Esophagus mucosa (tissue), 1 donor: ENCODE measurements at places on chromosomes 4 and X. TPM values are rescaled to one million over a fixed set of nuclear protein-coding genes. Genes with fewer than 3 reads are reported as not detected.
A peak's percentile ranks its signal among the peaks of the same experiment; 100 is the strongest.

DNA sequence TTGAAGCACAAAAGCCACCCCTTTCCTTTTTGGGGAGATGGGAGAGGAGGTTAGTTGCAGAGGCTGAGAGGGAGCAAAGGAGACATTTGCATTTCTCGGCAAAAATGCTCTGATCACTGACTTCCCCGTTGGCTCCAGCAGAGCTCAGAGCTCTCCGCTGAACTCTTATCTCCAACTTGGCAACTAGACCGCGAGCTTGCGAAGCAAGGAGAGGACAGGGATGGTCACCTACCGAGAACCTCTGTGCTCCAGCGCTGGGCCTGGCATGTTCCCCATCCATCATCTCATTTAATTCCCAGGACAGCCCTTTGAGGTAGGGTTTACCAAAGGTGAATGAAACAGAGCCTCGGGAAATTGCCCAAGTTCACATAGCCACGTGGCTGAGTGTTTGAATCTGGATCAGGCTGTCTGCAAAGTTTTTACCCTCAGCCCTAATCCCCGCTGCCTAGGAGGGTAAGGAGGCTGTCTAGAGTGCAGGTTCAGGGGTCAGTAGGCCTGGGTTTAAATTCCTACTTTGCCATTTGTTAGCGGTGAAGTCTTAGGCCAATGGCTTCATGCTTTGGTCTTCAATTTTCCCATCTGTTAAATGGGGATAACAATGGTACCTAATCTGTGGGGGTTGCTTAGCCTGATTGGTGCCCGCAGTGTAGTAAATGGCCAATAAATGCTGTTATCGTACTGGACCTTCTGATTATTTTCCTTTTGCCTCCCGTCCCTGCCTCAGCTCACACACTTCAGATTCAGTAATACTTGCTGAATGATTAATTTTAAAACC, 3.8 kb upstream of the CITED1 start:
- ATAC-seq: no peak

DNA sequence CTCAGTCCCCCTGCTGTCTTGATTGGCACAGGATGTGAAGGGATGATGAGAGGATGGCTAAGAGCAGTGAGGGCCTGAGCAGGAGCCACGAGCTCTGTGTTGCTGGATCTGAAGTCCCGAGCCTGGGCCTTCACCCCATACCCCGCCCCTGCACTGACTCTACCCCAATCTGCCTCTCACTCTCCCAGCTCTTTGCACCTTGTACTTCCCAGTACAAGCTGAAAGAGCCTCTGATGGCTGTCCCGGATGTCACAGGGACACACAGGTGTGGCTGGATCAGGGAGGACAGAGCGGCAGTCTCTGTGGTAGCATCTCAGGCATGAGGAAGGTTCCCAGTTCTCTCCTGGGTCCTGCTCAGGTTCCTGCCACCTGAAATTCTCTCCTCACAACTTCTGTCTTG, 103.6 kb downstream of the CHIC2 start:
- ATAC-seq: no peak

DNA sequence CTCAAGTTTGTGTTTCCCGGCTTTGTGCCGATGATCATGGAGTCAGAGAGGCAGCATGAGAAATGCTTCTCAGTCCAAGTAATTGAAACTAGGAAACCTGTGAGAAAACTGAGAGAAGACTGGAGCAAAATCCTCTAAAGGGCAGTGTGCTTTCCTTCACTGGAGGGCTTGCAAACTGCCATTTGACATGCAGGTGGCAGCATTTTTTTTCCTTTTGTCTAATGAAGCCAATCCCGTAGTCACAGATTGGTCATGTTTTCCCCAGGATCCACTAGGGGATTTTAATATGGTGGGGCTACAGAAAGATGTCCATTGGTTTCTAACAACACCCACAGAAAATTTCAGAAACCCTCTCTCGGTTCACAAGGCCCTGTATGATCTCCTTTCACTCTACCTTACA, 117.4 kb upstream of the NUDT10 start:
- no peak for ATAC-seq

- no peak for ATAC-seq
Measured at GRCh38 chr4:98470366-98470765, 188.0 kb downstream of the TSPAN5 start.

GRCh38 chrX:22795671-22796070, 204.1 kb upstream of the DDX53 start:
- no peak for ATAC-seq

- no peak for ATAC-seq
Measured at GRCh38 chr4:4838051-4838935, 21.2 kb upstream of the MSX1 start.

- ATAC-seq: no peak
Measured at GRCh38 chr4:155974476-155974749, 20.7 kb upstream of the CTSO start.

DNA sequence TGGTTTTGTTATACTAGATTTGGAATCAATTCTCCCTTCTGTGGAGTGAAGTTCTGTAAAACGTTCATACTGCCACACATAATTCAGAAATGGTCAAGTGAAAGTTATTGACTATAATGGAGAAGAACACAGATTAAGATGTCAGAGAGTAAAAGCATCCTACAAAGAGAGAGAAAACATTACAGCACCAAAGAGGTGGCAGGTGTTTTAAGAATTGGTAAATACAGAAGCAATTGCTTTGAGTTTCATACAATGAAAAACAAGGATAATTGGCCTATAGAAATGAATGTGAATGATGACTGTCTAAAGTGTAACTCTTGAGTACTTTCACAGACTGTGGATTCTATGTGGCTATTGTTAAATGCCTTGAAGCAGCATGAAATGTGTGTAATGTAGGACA, 435.6 kb upstream of the SMIM31 start:
- ATAC-seq: no peak

DNA sequence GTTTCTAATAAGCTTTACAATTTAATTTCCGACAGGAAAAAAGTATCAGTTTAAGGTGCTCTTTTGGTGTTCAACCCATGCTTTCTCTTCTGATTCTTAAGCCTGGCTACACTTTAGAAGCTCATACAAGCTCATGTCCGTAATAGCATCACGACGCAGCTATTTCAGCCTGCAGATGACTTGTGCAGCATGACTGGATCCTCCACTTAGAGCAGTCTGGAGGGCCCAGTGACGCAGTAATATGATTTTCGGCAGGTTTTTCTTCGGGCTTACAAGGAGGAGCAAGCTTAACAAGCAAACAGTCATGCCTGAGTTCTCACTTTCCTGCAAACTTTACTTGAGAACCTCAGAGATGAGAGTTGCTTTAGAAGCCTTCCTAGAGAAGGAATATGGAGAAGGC, 85.3 kb upstream of the MAML3 start:
- ATAC-seq: no peak

- ATAC-seq: no peak
Measured at GRCh38 chr4:155943605-155944291, 9.9 kb downstream of the CTSO start.

- ATAC-seq: peak; percentile 66
Measured at GRCh38 chr4:40340030-40340429, 4.9 kb downstream of the CHRNA9 start.

DNA sequence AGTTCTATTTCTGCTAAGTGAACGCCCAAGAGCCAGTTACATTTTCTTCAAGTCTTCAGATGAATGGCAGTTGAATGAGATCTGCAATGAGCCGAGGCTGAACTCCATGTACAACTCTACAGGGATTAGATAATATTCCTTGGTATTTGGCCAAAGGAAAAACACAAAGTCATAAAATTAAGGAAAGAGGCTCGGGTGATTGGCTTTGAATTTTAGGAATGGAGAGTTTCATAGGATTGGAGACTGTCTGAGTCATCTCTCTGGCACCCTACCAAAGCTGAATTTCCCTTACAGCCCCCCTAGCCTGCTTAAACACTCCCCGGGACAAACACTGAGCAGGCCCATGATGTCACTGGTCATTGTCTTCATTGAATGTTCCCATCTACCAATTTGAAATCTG, 188.0 kb upstream of the C1QTNF7 start:
- no peak for ATAC-seq

- no peak for ATAC-seq
Measured at GRCh38 chrX:40082447-40083119, 15.2 kb downstream of the BCOR start.

DNA sequence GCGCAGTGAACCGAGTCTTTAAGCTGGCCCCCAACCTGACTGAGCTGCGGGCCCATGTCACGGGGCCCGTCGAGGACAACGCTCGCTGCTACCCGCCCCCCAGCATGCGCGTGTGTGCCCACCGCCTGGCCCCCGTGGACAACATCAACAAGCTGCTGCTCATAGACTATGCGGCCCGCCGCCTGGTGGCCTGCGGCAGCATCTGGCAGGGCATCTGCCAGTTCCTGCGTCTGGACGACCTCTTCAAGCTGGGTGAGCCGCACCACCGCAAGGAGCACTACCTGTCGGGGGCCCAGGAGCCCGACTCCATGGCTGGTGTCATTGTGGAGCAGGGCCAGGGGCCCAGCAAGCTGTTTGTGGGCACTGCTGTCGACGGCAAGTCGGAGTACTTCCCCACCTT, 2.2 kb downstream of the PLXNA3 start:
- ATAC-seq: no peak

GRCh38 chr4:9845791-9846493, 64.5 kb downstream of the DRD5 start:
- ATAC-seq: no peak

DNA sequence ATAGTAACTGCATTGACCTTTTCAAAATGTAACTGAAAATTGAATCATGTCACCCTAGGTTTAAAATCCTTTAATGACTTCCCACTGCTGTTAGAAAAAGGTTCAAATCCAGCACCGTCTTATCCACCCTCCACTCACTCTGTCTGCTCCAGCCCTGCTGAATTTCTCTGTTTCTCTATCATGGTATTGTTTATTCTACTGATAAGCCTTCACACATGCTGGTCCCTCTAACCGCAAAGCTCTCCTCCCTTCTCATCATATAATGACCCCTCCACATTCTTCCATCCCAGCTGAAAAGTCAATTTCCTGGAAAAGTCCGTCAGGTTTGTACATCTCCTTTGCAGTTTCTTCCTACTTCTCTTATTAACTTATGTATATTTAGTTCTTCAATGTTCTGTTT, 389.2 kb upstream of the F9 start:
- ATAC-seq: no peak

- no peak for ATAC-seq
Measured at GRCh38 chr4:184267206-184267608, 49.5 kb upstream of the ENPP6 start.

DNA sequence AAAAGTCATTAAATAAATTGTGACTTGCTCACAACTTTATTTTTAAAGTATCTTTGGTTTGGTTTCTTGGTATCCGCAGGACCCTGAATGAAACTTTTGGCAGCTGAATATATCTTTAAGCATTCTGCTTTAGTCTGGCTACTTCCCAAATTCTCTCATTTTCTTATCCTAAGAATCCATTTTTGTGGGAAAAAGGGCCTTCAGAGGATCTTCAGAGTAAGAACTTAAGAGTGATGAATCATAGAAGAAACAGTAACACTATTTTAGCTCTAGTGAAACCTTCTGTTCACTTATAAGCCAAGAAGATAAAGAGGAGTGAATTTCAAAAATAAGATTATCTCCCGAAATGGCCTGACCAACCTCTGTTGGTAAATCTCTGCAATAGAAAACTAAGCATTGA, 540.6 kb upstream of the MAGEB18 start:
- no peak for ATAC-seq

GRCh38 chrX:107669261-107669660, 41.0 kb downstream of the PRPS1 start:
- no peak for ATAC-seq

DNA sequence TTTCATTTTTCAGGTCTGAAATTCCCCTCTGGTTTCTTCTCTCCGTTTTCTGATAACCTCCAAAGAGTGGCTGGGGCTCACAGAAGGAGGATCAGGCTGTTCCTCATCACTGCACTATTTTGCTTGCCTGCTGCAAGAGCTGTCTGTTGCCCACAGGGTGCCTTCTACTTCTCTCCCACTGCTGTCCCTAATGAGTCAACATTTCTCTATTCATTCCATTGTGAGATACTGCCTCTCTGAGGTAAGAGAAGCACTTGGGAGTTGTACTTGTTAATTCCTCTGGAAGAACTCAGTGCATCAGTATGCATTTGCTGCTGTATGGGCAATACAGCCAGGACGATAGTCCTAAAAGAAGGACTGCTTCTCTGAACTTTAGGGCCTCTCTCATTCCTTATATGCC, 34.8 kb downstream of the CT47B1 start:
- no peak for ATAC-seq

DNA sequence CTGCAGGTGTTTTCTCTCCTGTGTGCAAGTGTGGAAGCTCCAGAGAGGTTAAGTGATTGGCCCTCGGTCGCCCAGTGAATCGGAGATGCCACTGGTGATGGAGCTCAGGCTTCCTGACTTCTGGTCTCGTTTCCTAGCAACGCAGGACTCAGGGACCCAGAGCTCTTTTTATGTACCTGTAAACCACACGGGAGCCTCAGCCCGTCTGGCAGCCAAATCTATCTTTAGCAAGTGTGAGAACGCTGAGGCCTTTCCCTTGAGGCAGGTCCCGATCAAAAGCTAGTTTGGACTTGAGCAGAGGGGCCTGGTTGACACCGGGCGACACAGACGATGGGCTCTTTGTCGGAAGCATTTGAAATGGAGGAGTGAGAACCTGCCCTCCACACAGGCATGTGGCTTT, 116.8 kb downstream of the SORCS2 start:
- no peak for ATAC-seq

DNA sequence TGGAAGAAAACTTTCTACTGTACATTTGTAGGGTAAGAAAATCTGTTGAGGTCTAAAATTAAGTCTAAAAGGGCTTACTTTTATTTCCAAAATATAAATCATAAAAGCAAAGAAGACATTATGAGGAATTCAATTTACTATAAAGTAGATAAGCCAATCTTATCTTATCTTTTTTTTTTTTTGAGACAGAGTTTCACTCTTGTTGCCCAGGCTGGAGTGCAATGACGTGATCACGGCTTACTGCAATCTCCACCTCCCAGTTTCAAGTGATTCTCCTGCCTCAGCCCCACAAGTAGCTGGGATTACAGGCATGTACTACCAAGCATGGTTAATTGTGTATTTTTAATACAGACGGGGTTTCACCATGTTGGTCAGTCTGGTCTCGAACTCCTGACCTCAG, 166.9 kb downstream of the NR3C2 start:
- no peak for ATAC-seq

DNA sequence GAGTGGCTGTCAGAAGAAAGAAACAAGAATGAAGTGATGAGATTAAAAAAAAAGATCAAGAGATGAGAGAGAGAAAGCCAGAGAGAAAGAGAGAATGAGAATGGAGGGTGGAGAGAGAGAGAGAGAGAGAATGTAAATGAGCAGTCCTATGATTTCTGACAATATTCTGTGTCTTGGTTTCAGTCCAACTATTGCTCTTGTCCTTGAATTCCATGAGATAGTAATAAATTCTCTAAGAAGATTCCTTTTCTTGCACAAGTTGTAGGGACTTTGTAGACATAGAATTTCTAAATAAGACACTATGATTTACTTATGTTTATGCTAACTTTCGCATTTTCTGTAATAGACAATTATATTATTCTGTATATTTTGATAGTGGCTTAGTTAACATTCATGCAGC, 149.6 kb upstream of the CTSO start:
- no peak for ATAC-seq

HTN3 gene
- not detected for total RNA-seq

CTAG1B gene
- not detected for total RNA-seq

XIAP gene
- 45.2 TPM for total RNA-seq

DSPP gene
- total RNA-seq: not detected

VSIG4 gene
- total RNA-seq: 2.9 TPM

VEGFC gene
- 1.1 TPM for total RNA-seq

RHOXF2 gene
- not detected for total RNA-seq

PLAC8 gene
- total RNA-seq: 11.2 TPM

ZNF185 gene
- 341 TPM for total RNA-seq

NHSL2 gene
- total RNA-seq: 1.2 TPM

CSAG3 gene
- not detected for total RNA-seq

CSN1S1 gene
- not detected for total RNA-seq

MGARP gene
- total RNA-seq: 0.28 TPM

CENPVL1 gene
- total RNA-seq: not detected
